ENCODE measurements at places on chromosomes 1 and 21.

- no peak for DNase-seq
Observed at GRCh38 chr1:208211921-208212843, 32.0 kb downstream of the PLXNA2 start.

DNA sequence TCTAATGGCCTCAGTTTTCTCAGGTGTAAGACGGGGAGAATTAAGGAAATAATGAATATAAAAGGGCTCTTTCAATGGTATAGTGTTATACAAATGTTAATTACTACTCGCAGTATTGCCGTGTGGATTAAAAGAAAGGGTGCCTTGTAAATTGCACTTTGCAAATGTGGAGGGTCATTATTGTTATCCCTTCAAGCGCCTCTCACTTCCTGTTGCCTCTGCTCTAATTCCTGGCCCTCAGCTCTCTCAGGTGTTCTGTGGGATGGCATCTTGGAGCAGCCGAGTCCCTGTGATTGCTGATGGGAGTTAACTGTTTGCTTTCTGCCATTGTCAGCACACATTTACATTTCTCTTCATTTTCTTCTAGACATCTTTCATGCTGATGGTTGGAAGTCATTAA, 7.1 kb upstream of the S100A11 start:
- no peak for DNase-seq

- no peak for DNase-seq
Observed at GRCh38 chr21:28269173-28269572, 723.5 kb downstream of the LTN1 start.

- no peak for DNase-seq
Observed at GRCh38 chr21:34935898-34936297, 113.2 kb downstream of the RUNX1 start.

DNA sequence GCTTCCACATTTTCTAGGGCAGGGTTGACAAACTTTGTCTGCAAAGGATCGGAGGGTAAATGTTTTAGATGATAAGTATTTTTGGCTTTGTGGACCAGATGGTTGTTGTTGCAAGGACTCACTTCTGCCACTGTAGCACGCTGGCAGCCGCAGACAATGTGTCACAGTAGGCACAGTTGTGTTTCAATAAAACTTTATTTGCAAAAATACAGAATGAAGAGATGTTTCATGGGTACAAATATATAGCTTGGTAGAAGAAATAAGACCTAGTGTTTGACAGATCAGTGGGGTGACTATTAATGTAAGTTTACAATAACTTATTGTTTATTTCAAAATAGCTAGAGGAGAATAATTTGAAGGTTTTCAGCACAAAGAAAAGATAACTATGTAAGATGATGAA, 127.8 kb downstream of the GRIK3 start:
- DNase-seq = no peak

- no peak for DNase-seq
Observed at GRCh38 chr1:184893695-184894094, 80.6 kb downstream of the NIBAN1 start.

- peak; percentile 31 for DNase-seq
Observed at GRCh38 chr1:167453123-167453522, 65.2 kb downstream of the CD247 start.

DNA sequence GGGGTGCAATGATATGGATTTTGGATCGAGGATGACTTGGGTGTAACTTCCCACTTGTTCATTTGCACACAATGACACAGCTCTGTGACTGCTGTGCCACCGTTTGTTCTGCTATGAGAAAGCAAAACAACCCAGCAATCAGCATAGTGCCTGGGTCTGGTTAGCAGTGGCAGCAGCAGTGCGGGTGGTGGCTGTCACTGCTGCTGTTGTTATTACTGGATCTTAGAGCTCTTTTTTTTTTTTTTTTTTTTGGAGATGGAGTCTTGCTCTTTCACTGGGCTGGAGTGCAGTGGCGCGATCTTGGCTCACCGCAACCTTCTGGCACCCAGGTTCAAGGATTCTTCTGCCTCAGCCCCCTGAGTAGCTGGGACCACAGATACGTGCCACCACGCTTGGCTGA, 56.9 kb downstream of the TBCE start:
- DNase-seq = no peak

GRCh38 chr1:205983925-205984725, 19.1 kb downstream of the RAB7B start:
- DNase-seq = no peak

- DNase-seq = no peak
Observed at GRCh38 chr1:218717575-218717974, 372.4 kb downstream of the TGFB2 start.
